ENCODE measurements at places on chromosomes 4 and X.
A peak's percentile ranks its signal among the peaks of the same experiment; 100 is the strongest.

DNA sequence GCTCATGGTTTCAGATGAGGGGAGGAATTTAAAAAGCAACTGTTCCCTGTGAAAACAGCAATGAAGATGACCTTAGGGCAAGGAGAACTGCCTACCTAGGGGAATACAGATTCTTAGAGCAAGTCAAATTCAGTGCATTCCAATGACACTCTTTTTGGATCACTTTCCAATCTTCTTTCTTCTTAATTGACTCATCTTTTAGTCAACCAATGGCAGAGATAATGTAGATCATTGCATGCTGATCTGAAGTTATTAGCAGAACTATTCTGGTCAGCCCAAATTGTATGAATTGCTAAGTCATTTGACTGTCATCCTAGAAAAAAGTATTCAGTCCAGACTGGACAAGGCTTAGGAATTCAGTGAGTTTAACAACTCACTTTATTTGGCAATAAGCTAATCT lies 12.6 kb upstream of the NR3C2 start:
- DNase-seq: no peak

GRCh38 chrX:41347186-41347585 lies 13.2 kb downstream of the DDX3X start:
- DNase-seq: no peak

- no peak for DNase-seq
These were observed 154.5 kb downstream of the MSN start for GRCh38 chrX:65821721-65822496.

DNA sequence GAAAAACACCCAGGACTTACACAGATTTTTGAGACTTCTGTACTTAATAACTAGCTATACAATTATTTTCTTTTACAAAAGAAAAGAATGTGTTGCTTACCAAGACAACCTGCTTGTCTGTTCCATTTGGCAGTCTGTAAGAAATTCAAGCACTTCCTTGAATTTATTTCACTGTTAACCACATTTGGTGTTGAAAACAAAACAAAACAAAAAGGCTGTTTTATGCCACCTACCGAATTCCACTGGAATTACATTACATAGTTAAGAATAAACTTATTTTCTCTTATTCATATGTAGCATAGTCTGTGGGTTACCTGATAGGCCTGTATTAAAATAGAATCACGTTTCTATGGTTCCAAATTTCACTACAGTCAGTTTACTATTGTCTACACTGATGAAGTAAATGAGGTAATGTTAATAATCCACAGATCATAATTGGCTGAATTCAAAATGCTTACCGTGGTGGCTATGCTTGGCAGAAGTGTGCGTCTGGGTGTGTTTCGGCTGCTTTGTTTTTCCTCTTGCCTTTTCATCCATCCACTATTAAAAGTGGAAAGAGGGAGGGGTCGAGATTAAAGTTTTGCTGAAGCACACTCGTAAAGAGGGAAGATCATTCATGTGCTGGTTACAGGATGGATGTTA lies at the start of gene TLR1:
Gene TLR1, minus strand, starts transcription at position 138 of the 642 bp plus-strand sequence. CDS start 5,960 bp downstream, outside the sequence.
- peak; percentile 57 for DNase-seq

DNA sequence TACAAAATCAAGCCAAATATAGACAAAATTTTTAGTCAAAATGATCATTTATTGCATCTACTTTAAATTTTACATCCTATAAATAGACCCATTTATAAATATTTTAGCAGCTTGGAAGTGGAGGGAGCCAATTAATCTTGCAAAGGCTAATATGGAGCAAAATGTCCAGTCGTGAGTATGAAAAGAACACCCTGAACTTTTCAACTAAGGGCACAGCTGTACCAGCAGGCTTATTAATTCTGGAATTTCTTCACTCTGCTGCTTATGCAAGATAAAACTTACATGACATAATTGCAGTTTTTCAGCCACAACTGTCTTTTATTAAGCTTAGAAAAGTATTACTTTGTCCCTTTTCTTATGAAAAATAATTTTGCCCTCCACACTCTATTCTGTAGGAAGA lies 22.9 kb upstream of the USP53 start:
- DNase-seq: no peak

DNA sequence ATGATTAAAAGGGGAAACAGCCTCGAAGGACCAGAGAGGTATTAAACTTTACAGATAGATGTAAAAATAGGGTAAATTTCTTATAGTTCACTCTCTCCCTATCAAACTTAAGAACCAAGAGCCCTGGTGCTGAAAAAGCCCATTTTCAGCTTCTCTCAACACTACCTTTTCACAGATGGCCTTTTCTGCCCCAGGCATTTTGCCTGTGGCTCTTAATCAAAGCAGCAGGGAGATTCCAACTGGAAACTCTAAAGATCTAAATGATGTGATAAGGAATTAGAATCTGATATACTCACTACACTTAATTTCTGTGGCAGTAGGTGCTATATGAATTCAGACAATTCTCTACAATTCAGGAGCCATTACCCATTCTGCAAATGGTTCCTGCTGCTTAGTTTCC lies 60.0 kb downstream of the AMMECR1 start:
- DNase-seq: no peak

DNA sequence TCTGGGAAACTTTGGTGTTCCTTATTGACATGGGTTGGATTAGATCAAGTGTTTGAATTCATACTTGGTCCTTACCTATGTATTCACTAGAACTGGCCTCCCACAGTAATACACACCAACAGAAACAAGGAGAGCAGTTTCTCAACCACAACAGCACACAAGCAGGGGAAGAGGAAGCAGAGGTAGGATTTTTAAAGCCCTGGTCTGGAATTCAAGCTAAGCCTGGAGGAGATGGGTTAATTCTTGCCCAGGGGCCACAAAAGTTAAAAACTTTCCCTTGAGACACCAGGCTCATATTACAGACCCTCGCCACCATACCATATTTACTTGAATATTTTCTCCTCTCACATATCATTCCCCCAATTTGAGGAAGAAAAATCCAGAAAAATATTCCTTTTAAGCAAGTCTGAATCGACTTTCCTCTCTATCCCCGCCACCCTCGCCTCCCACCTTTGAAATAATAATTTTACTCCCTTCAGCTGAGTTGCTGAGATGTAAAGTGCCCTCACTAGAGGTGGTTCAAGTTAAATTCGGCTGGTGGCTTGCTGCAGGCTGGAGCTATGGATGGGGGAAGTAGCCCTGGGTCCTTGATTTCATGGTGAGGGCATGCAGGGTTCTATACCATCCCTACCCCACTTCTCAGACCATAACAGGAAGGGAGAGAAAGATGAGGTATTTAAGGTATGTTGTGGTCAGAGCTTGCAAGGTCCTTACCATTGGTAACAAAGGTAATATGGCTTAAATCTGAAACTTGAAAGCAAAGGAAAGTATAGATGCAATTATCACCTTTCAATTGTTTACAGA lies 440.2 kb downstream of the INPP4B start:
- no peak for DNase-seq

All from NCI-H2029 (cell line).